ENCODE measurements at places on chromosomes 5 and 9. TPM values are rescaled to one million over a fixed set of nuclear protein-coding genes. Genes with fewer than 3 reads are reported as not detected.

DNA sequence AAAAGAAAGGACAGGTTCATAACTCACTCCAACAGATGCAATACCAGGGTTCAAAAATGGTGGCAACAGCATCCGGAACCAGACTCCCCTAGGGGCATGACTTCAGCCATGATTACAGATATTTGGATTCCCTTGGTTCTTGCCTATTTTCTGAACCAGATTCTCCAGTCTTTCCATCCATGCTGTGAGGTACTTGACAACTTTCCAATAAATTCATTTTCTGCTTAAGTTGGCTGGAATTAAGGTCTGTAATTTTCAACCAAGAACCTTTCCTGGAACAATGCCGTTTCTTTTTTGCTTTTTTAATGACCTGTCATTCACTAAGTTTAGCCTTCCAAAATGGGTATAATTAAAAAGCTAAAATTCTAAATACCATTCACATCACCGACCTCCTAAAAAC lies 52.2 kb downstream of the SCAI start:
- no peak for DNase-seq

DNA sequence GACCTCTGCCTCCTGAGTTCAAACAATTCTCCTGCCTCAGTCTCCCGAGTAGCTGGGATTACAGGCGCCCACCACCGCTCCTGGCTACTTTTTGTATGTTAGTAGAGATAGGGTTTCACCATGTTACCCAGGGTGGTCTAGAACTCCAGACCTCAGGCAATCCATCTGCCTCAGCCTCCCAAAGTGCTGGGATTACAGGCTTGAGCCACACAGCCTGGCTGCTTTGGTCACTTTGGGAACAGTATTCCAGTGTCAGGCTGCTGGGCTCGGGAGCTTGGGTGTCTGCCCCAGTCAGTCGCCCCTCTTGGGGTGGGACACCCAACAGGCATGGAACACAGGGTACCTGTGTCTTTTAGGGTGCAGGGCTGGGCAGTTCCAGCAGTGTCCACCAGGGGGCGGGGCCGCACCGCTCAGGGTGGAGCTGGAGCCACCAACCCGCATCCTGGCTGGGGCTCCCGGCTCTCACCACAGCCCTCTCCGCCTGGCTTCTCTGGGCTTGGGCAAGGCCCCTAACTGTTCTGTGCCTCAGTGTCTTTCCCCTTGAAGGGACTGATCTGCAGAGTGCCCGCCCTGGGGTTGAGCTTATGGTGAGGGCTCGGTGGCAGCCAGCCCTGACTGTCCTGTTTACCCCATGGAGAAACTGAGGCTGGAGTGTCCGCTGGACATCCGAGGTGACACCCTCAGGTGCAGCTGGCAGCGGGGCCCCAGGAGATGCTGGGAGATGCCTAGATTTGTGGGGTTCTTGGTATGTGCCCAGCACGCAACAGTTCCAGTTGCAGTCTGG lies 6.4 kb upstream of the RNU6ATAC start:
- no peak for DNase-seq

DNA sequence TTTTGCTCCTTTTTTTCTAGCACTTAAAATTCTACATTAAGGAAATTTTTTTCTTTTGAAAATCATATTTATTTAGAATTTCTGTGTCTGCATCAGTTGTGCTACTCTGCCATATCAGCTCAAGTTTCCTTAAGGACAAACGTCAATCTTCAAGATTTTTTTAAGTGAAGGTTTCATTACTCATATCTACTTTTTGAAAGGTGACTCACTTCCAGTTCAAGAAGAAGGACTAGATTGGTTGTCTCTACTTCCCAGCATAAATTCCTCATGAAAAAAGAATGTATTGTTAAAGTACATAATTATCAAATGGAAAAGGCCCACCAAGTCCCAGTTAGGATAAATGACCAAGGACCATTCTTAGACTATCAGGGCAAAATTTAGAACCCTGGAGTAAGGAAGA lies 626.5 kb downstream of the DMRTA1 start:
- DNase-seq: no peak

DNA sequence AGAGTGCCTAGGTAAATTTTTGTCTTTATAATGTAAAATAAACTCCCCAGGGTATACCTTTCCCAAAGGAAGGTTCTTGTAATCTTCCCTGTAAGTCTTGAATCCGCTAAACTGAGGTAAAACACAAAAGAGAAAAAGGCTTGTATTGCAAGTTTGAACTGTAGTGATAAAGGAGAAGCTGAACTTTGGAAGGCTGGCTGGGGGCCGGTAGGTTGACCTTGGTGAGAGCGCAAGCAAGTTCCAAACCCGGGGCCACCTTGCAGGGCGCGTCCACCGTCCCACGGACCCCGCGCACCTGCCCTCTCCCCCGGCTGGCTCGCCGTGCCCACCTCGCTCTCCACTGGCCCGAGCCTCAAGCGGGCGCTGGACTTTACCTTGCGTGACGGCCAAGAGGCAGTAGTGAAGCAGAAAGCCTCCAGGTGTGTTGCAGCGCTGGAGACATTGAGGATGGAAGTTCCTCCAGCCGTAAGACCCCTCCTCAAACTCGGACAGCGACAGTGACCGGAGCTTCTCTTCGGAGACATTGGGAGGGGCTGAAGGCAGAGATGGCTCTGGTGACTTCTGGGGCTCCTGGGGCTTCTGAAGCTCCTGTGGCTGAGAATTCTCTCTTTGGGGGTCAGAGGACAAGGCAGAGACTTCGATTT lies 428 bp downstream of the SLCO4C1 start:
- DNase-seq: no peak

GRCh38 chr9:130371196-130371966 lies 73.4 kb upstream of the ASS1 start:
- DNase-seq: no peak

DNA sequence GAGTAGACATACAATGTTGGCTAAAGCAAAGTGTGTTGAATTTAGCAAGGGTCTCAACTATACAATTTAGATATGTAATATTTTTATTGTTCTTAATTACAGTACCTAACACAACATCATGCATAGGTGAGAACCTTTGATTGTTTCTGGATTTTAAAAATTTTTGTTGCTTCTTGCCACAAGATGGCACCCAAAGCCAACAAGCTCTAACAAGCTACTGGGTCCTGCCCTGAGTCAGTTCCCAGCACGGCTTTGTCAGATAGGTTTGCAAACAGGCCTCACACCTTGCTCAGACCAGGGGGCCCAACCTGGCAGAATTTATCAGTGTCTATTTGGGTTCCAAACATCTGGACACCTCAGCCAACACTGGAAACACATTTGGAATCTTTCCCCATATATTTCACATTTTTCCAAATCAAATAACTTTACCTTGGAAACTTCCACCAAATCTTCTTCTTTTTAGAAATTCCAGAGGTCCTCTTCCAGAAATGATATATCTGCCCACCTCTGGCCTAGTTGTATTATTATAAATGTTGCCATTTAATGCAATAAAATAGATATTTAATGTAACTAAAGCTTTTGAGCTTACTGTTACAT lies 49.5 kb upstream of the EGFLAM start:
- no peak for DNase-seq

GRCh38 chr9:129874261-129875101 lies 39.2 kb downstream of the USP20 start:
- no peak for DNase-seq

GRCh38 chr5:125120012-125120411 lies 373.6 kb upstream of the ZNF608 start:
- no peak for DNase-seq

DNA sequence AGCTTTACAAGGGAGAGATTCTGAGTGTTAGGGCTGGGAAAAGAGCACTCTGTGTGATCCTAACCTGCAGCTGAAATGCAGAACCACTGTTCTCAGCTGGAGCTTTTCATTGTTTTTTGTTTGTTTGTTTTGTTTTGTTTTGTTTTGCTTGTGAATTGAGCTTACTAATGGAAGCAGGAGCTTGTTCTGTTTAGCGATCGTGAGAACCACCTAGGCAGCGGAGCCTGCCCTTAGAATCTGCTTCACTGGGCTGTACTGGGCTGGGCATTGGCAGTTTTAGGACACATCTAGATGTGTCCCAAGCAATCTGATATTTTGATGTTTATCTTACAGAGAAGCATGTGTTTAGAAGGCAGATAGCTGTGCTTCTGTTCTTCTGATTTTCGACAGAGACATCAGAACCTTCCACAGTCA lies 14.3 kb downstream of the SYK start:
- no peak for DNase-seq

DNA sequence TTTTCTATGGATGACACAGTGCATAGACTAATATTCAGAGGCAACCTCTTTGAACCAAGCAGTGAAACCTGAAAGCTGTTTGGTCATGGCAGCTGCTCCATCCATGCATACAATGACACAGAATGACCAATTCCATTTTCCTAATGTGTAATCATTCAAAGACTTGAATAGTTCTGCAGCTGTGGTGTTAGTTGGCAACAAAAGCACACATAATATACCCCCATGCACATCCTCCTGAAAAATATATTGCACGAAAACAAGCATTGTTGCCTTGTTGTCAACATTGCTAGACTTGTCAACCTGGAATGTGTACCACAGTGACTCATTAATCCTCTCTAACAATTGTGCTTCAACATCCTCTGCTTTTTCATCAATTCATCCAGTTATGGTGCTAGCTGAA lies 71.0 kb upstream of the SEMA6A start:
- no peak for DNase-seq

DNA sequence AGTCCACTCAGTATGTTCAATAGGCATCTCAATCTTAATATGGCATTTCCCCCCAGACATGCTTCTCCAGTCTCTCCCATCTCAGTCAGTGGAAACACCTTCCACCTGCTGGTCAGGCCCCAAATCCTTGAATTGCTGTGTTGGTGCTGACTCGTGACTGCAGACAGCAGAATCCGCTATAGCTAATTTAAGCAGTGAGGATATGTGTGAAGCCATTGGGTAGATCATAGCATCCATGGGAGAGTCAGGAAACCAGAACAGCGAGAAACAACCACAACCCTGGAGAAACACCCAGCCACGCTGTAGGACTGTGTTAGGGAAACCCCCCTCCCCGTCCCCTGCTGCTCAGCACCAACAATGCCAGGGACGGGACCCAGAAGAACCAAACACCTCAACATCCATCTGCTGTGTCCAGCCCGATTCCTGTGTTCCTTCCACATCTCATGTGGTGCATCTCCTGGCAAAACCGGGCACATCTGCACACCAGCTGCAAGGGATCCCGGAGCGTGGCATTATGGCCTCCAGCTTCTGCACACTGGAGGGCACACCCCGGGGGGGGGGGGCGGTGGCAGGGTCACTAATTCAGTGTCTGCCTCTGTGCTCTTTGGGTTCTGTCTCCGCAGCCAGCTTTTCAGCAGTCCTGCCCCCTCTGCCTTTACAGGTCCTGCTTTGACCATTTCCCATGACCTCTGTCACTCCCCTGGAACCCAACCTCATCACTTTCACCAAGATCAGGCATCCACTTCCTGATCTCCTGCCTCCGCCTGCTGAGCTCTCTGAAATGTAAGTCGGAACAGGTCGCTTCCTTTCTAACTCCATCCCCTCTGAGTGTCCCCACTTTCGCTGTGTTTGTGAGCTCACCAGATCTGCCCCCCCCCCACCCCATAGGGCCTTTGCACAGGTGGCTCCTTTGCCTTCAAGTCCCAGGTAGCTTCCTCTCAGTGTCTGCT lies 2.4 kb upstream of the PLEKHG4B start:
- DNase-seq: no peak

DNA sequence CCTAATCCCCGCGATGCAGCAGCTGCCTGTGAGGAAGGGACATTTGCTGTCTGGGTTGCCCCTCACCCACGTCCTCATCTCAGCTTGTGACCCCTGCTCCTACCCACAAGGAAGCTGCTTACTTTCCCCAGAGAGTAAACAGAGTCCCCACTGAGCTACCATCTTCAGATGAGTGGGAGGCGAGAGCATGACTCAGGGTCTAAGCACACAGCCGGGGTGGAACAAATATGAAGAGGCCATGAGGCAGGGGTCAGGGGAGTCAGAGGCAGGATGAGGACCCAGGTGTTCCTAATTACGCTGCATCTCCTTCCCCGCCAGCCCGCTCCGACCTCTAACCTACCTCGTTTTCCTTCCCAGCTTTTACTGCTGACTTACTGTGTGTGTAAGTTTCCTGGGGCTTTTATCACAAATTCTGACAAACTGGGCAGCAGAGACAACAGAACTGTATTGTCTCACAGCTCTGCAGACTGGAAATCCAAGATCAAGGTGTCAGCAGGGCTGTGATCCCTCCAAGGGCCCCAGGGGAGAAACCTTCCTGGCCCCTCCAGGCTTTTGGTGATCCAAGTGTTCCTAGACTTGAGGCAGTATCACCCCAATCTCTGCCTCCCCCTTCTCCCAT lies 94.0 kb upstream of the DNAH5 start:
- DNase-seq: no peak

DNA sequence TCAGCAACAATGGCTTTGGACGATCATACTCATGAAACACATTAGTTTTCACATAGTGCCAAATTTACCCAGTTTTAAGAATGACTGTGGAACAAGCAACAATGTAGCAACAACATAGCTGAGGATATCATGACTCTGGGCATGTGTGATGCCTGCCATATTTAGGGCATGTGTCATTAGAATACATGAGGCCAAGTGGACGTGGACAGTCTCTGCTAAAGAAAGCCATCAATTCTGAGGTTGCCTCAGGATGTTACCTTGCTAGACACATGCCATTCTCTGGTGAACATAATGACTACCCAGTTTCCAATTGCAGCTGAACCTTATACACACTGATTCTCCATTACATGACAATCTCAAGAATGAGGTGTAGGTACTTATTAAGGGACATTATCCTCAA lies 103.3 kb upstream of the ADAMTS19 start:
- DNase-seq: no peak

DNA sequence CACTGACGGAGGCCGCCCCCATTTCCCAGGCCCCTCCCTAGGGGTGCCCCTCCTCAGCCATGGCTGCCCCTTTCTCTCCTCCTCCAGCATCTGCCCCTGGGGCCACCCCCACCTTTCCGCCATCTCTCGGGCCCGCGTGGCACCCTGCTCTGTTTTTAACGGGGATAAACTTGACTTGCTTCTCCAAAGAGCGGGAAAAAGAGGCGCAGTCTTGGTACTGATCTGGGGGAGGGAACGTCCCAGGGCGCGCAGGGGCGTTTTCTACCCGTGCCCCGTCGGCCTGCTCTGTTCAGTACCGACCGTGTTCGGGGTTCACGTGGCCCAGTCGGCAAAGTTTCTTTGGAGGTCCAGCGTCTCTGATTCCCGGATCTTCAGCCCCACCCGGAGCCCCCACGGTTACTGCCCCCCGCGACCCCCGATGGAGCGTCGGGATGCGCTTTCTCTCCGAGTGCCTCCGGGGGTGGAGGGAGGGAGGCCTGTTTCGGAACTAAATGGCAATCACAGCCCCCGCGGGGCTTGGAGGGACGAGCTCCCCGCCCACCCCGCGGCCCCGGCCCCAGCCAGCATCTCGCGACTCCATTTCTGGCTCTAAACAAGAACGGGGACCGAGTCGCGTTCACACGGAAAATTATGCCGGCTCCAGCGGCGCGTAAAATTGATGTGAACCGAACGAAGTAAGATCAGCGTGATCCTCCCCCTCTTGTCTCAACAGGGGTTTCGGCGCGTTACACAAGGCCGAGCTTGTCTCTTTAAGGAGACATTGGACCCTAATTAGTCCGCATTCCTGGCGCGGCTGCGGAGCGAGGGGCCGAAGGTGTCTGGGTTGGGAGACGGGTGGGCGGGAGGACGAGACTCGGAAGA lies 1.1 kb upstream of the TLE4 start:
- peak; percentile 36 for DNase-seq

The ANKS6 gene
- total RNA-seq: 12.1 TPM

The AGPAT2 gene
- total RNA-seq: 16.6 TPM

The ORM1 gene
- total RNA-seq: not detected

The PTTG1 gene
- 15.3 TPM for total RNA-seq

The HK3 gene
- 0.55 TPM for total RNA-seq

The LVRN gene
- total RNA-seq: not detected

The HAVCR2 gene
- total RNA-seq: 0.64 TPM

The SOX30 gene
- 0.47 TPM for total RNA-seq

The EXOC3 gene
- total RNA-seq: 79.6 TPM

The PCDHB12 gene
- not detected for total RNA-seq

Measured in activated B cell treated with CpG ODN at 0.5 μM for 24 hours (primary cell).